Activated CD4-positive, alpha-beta memory T cell treated with anti-CD3 and anti-CD28 coated beads, Interleukin-2, amount 10 ng/mL, durations not matched to agents 7 days and 5 days (primary cell): ENCODE measurements at places on chromosomes 4 and X.

GRCh38 chr4:127965803-127966175 is 583 bp downstream of the ABHD18 start:
- DNase-seq: peak; percentile 72

DNA sequence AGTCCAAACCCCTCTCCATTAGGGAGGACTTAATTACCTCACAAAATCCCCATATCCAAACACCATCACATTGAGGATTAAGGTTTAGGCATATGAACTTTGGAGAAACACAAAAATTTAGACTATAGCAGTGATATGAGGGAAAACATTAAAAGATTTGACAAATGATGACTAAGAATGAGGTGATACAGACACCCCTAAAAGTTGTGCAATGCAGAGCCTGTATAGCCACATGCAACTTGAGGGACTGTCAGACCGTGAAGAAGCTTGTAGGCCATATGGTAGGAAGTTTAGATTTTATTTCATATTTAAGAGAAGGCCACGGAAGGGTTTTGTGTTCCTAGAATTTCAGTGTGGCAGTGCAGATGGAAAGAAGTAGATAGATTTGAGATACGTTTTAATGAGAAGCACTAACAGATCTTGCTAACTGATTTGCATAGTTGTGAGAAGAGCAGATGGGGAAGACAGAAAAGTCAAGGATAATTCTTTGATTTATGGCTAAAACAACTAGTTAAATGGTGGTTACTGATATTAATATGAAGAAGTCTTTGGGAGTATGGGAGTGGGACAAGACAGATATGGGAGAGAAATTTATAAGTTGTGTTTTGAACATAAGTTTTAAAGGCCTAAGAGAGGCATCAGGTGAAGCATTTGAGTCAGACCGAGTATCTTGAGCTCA is 5.5 kb upstream of the FIP1L1 start:
- DNase-seq: no peak

DNA sequence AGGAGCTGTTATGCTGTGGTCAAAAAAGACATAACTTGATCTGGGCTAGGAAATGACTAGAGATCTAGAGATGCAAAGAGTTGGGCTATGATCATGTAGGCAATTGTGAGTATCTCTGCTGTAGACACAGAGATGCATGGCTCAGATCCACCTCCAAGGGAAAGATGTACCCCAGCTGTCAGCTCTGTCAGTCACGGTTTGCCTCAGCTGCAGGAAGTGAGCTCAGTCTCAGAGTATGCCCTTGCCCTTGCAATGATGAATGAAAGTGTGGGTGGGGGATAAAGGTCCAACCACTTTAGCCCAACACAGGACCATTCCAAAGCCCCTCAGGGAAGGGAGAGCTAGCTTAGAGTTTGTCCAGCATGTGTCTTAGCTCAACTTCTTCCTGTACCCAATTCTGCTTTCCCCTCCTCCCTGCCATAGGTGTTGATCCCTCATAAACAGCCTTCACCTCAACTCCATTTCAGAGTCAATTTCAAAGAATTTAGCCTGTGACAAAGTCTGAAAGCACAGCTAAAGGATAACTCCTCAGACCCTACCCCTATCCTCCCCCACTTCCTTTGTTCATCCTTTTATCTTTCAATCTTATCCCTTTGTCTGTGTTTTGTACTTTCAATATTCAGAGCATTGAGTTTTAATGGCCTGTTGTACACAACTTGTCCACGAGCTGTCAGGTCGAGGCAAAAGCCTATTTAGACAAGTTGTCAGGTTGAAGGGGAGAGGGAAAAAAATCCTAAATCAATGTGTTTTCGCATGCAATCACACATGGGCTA is 90.6 kb downstream of the MID1IP1 start:
- DNase-seq: peak; percentile 19

- no peak for DNase-seq
These were observed 103.9 kb upstream of the MAOA start for GRCh38 chrX:43552156-43552555.

DNA sequence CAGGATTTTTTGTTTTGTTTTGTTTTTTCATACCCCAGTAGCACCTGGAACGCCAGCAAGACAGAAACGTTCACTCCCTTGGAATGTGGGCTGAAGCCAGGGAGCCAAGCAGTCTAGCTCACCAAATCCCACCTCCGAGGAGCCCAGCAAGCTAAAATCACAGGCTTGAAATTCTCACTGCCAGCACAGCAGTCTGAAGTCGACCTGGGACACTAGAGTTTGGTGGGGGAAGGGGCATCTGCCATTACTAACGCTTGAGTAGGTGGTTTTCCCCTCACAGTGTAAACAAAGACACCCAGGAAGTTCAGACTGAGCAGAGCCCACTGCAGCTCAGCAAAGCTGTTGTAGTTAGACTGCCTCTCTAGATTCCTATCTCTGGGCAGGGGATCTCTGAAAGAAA is 99.6 kb upstream of the FGF16 start:
- DNase-seq: no peak

GRCh38 chrX:129781680-129782495 is 2.1 kb downstream of the SASH3 start:
- DNase-seq: no peak

- no peak for DNase-seq
These were observed 55.3 kb downstream of the EGF start for GRCh38 chr4:109967798-109968520.

DNA sequence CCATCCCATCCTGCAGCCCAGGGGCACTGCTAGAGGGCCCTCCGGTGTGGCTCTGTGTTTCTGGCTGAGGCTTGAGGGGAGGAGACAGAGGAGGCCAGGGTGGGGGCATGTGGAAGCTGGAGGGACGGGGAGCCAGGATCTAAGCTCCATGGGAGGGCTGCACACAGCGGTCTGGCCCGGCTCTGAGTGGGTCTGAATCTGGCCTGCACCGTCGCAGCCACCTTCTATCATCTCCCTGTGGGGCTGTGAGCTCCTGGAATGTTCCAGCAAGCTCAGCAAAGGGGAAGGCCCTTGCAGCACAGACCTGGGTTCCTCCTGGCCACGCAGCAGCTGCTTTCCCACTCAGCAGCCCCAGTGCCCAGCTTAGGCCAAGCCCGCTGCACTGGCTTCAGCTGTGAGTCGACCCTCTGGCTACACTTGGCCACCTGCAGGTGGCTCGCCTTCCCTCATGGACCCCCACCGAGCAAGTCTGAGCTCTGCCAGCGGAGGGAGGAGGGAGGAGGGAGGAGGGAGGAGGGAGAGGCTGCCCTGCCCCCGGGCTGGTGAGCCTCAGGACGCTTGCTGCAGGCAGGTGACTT is 5.3 kb downstream of the NKX1-1 start:
- no peak for DNase-seq

DNA sequence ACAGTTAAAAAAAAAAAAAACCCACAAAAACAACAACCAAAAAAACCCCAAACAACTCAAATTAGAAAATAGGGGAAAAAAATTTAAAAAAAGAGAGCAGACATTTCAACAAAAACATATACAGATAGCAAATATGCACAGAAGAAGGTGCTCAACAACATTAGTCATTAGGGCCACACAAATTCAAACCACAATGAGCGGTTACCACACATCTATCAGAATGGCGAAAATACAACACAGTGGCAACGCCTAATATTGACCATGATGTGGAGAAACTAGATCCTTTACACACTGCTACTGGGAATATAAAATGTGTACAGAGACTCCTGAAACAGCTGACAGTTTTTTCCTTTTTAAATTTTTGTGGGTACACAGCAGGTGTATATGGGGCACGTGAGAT is 19.4 kb downstream of the LYAR start:
- no peak for DNase-seq

- no peak for DNase-seq
These were observed 80.9 kb downstream of the KDM6A start for GRCh38 chrX:44953734-44954502.

GRCh38 chrX:131988236-131988635 is 34.9 kb upstream of the STK26 start:
- DNase-seq: no peak

GRCh38 chr4:135418353-135418752 is 1216.8 kb upstream of the PABPC4L start:
- DNase-seq: no peak

DNA sequence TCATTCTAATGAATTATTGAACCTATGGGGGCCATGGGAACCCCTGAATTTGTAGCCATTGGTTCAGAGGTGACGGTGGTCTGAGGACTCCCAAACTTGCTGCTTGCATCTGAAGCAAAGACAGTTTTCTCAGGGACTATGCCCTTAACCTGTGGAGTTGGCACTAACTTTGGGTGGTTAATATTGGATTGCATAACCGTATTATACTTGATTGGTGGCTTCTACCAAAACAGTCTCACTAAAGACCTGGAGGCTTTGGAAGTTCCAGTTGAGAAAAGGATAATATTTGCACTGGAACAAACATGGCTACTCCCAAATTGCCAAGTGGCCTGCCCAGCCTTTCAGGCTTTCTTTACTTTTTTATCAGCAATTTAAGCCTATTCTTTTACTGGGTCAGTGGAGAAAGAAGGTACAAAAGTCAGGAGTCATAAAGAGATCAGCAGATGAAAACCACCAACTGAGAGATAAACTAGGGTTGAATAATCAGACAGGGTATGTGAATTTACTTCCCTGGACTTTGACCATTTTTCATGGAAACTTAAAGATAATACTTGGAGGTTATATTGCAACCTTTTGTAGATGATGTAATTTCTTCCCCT is 7.9 kb upstream of the KLHL8 start:
- DNase-seq: no peak

DNA sequence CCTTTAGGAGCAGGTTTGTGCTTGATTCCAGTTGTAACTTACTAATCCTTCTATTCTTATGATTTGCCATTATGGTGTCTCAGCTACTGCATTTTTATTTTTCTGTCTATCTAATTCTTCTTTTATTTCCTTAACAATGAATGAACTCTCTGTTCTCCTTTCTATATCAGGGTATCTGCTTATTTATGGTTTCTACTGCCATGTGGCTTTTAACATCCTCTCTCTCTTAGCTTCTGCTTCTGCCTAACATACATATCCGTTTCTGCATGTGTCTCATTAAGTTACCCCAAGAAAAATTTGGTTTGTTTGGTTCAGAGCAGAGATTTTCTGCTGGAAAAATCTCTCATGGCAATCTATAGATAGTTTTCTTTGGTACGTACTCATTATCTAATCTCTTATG is 614.4 kb downstream of the RPA4 start:
- no peak for DNase-seq

DNA sequence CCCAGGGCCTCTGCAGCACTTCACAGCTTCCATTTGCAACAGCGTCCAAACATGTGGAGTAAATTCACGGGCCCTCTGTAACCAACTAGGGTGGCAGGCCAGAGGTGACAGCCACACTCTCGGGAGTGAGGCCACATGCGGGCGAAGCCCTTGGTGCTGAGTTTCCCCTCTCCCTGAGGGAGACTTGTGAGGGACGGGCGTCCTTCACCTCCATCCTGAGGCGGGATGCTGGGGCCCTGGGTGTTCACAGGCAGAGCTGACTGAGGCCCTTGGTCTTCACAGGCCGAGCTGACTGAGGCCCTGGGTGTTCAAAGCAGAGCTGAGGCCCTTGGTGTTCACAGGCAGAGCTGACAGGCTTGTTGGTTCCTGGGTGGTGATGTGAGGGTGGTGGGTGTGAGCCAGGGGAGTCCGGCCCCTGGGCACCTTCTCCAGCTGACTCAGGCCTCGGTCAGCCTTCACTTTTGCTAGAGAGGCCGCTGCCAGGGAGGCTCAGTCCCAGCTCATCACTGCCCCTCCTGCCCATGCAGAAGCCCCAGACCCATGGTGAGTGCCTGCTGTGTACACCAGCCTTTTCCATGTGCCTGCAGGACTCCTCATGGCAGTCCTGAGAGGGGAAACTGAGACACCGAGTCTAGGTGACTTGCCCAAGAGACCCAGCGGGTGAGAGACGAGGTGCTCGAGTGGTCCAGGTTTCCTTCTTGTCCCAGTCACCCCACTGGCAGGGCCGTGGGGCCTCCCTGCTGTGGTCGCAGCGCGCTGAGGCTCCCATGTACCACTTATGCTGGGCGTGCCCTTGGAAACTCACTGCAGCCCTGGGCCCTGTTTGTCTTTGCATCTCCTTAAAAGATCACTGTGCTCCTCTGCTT is 8.5 kb downstream of the WFS1 start:
- no peak for DNase-seq

DNA sequence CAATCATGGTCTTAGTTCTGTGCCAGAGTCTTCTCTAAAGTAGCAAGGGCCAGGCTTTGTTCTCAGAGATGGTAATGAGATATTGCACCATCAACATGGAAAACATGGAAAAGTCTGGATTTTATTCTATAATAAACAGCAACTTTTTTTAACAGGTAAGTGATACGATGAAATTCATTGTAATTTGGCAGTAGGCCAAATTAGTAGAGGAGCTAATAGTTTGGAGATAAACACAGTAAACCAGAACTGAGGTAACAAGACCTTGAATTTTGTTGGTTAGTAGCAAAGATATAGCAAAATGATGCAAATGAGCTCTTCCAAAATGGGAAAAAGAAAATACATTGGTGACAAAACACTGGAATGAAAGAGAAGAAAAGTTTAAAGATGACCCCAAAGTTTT is 126.6 kb downstream of the TET2 start:
- DNase-seq: no peak

- DNase-seq: no peak
These were observed 32.4 kb downstream of the ADH7 start for GRCh38 chr4:99402765-99403164.

GRCh38 chr4:41465146-41465761 is 72.7 kb upstream of the LIMCH1 start:
- DNase-seq: no peak

DNA sequence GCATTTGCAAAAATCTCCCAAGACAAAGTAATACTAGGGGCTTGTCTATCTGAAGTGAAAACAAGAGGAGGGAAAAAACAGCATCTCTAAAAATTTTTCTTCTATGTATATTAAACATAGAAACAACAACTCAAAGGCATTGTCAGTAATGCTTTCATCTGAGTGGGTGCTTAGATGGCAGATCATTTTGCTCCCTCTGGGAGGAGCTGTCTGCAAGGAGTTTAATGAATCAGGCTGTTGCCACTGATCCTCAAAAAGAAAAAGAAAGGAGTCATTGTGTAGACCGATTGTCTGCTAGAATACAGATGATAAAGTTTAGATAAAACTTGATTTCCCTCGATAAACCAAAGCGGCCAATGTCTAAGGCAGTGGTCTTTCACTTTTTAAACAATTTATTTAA is 49.7 kb upstream of the KLHL8 start:
- DNase-seq: no peak

- DNase-seq: no peak
These were observed 4.3 kb downstream of the CLGN start for GRCh38 chr4:140423106-140423505.

GRCh38 chrX:739611-740010 is 109.0 kb downstream of the SHOX start:
- no peak for DNase-seq

GRCh38 chr4:1249731-1250526 is 999 bp upstream of the CTBP1 start:
- peak; percentile 32 for DNase-seq
